Lower leg skin (tissue), 4 donors: ENCODE measurements at places on chromosomes 3 and 15.

DNA sequence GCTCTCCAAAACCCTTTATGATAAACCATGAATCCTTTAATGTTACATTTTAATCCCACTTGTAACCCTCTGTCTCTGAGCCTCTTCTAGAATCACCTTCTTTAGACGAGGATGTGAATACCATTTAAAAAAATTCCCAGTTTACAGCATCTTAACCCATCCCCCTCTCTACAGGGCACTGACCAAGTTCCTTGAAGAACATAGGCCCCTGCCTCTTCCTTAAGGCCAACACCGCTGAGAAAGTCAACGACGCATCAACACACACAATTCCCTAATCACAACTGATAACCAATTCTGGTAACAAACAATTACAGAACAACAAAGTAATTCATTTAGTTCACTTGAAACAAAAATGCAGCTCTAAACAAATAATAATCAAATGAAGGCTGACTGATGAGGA is 130.3 kb downstream of the DLG1 start:
- no peak for DNase-seq

DNA sequence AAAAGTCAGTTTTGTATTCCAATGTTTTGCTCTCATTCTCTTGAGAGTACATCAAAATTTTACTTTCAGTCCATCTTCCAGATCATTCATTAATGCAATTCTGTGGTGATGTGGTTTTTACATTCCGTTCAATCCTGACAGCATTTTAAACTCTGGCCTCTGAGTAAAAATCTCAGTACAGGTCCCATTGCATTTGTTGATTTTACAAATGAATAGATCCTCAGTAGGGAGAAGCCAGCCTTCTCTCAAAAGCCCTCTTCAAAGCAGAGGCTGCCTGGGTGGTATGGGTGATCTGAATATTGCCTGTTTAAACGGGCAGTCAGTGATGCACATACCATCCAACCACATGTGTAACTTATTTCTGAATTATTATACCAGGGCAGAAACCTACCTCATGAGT is 72.5 kb upstream of the TSC22D2 start:
- DNase-seq: no peak

- DNase-seq: no peak
Measured at GRCh38 chr3:157059181-157059580, 100.8 kb downstream of the CCNL1 start.

DNA sequence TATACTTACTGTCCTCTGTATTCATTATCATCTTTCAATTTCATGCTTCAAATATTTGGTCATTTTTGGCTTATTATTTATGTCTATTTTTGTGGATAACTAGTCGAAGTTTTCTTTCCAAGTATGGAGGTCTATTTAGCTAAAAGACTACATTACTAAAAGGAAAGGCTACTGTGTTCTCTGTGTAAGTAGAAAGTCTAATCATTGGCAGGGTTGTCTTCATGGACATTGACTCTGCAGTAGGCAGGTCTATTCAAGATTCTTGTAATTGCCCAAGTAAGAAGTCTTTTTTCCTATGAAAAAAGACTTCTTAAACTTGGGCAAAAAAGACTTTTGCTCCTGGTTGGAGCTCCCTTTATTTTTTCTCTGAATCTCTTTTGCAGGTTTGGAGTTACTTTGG is 368.6 kb upstream of the GRM7 start:
- no peak for DNase-seq

- DNase-seq: no peak
Measured at GRCh38 chr15:100760357-100760903, 119.2 kb upstream of the ALDH1A3 start.

DNA sequence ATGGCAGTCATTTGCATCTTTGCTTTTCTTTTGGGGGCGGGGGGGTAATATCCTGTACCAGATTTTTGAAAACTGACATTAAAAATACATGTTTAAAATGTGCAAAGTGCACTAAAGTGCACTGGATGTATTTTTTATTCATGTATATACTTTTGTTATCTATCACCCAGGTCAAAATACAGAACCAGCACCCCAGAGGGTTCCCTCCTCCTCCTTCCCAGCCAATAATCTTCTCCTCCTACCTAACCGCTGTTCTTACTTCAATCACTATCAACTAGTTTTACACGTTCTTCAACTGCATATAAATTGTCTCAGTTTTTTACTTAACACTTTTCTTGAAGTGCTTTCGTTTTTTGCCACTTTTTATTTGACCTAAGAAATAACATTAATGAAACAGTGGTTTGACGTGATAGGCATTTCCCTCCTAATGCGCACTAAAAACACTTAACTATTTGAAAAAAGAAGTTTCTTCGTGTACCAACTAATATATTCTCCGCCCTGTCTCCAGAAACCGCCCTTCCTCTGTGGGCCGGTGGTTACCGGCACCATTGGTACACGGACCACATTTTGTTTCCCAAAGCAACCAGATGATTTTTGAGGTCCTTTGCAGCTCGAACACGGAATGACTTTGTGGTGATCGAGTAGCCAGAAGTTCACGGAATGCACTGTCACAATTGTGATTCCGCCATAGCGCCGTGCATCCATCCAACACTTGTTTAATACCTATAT is 836 bp upstream of the AKAP13 start:
- no peak for DNase-seq

- DNase-seq: no peak
Measured at GRCh38 chr3:106167728-106168127, 298.9 kb upstream of the CBLB start.

DNA sequence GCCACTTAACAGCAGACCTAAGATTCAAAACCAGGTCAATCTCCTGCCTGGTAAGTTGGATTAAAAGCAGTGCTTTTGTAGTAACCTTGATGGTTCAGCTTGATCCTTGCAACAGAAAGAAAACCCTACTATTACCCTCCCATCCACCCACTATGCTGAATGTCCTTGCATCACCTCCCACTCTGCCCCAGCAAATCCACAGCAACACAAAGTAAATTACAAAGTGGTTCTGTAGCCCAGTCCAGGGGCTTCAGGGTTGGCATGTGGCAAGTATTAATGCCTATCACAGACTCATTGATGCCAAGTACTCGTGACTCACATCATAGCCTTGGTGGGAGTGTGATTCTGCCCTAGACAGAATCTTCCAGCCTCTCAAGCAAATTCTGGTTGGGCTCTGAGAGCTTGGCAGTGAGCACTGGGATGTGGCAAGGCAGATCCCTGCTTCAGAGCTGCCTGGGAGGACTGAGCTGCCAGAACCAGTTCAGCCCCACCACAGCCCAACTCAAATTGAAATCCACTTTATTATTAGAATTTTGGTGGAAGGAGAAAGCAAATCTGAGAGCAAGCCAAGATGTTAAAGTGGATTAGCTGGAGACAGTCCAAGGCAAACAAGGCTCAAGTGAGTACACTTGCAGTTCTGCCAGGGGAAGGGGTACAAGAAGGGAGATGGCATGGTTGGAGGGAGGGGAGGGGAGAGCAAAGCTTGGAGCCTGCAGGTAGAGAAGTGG is 225.8 kb upstream of the UMPS start:
- no peak for DNase-seq

DNA sequence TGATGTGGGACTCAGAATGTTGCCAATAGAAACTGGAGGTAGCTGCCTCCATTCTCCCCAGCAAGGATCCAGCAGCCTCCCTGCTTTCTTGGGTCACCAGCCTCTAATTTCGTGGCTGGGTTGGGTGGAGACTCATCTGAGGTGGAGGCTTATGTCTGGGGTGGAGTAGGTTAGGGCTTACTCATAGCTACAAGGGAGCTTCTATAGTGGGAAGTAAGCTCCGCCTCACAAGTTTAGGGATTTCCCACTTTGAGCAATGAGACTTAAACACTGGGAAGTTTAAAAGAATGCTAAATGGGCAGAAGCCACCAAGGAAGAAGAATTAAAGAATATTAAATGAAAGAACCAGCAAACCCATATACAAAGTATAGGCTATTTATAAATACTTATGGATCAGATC is 63.8 kb downstream of the GJD2 start:
- DNase-seq: no peak

DNA sequence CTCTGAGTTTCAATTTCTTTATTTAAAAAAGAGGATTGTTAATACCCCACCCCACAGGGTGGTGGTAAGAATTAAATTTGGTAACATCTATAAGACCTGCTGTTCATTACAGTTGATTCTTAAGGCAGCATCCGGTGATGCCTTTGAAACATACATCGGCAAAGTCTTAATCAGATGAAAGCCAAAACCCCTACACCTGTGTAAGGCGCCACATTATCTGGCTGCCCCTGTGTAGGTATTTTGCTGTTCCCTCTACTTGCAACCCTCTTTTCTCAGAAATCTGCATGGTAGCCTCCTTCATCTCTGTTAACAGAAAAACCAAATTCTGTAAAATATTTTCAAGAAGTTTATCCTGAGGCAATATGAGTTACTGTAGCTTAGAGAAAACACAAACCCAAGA is 90.0 kb downstream of the ST6GAL1 start:
- DNase-seq: no peak

- DNase-seq: no peak
Measured at GRCh38 chr15:63593705-63594671, 3.2 kb upstream of the FBXL22 start.
